ENCODE measurements at places on chromosomes 13 and 19. TPM values are rescaled to one million over a fixed set of nuclear protein-coding genes. Genes with fewer than 3 reads are reported as not detected.

The RFPL4AL1 gene
- total RNA-seq: not detected

DNA sequence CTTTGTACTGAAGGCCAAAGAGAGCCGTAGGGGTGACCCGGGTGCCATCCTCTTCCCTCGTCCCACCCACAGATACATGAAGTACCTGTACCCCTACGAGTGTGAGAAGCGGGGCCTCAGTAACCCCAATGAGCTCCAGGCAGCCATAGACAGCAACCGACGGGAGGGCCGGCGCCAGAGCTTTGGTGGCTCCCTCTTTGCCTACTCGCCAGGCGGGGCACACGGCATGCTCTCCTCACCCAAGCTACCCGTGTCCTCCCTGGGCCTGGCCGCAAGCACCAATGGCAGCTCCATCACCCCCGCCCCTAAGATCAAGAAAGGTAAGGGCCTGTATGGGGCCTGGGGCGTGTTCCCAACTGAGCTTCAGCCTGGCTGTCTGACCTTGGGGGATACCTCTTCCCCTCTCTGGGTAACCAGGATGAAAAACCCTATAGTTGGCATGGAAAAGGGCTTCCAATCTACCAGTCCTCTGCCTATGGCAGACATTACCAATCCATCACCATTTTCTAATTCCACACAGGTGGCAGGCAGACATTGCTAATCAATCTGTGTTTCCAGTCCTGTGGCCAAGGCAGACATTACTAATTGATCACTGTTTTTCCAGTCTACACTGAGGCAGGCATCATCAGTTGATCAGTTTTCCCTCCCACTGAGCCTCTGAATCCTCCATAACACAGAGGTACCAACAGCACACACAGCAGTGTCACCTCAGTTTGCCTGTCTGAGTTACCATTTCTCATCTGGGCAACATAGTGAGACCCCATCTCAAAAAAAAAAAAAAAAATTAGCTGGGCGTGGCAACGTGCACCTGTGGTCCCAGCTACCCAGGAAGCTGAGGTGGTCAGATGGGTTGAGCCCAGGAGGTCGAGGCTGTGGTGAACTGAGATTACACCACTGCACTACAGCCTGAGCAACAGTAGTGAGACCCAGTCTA, 19.1 kb upstream of the WDR18 start:
- DNase-seq: no peak

The PROZ gene
- total RNA-seq: not detected

DNA sequence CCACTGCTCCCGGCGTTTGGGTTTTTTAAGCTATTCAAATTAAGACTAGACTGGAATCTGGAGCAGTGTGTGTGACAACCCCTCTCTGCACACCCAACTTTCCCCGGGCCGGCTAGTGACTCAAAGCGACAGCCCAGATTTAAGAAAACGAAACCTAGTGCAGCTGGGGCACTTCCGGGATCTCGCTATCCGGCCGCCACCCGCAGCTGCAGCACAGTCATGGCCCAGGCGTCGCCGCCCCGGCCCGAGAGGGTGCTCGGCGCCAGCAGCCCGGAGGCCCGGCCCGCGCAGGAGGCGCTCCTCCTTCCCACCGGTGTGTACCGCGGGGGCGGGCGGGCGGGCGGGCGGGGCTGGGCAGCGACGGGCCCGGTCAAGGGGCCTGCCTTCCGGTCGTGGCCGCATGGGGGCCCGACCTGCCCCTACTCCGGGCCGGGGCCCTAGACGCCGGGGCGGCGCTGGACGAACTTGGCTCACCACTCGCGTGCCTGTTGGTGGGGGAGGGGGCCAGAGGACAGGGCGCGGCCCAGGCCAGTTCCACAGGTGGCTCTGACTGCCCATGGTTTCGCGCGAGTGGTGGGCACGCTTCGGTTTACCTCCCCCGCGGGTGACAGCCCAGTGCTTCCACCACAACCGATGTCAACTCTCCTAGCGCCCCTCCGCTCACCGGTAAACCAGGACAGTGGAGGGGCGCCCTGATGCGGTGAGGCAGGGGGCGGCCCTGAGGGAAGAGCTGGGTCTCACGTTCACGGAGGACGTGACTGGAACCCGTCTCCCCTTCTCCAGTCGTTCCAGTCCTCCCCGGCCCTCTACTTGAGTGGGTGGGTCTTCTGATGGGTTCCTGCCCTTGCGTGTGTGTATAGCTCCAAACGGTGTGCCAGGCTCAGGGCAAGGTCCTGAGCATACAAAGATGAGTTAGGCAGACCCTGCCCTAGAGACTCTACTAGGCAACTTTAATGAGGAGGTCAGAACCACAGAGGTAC, at the start of gene PHF11:
Gene PHF11 (plus strand): TSS at position 171 of the 980 bp plus-strand sequence. CDS start 49 bp downstream, at position 220.
- DNase-seq: peak; percentile 95

The VSIG10L gene
- total RNA-seq: 2.0 TPM

GRCh38 chr19:4711211-4711610, 12.4 kb downstream of the DPP9 start:
- DNase-seq: no peak

All from posterior vena cava (tissue), 2 donors.